ENCODE measurements at places on chromosomes 4 and X.
A peak's percentile ranks its signal among the peaks of the same experiment; 100 is the strongest.

DNA sequence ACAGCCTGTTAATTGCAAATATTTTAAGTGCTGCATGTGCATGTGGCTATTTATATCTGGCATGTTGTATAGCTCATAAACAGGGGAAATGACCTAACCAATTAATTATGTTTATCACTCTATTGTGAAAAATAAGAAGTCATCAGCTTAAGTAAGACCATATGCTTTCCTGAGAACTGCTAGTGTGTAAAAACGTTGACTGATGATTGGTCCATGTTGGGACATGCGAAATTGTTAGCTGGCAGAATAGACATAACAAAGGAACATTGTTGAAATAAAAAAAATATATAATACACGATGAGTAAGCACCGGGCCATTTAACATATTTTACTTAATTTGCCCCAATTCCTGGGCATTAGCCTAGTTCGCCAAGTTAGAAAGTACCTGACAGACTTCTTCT lies 207.5 kb downstream of the ANK2 start:
- DNase-seq = no peak

DNA sequence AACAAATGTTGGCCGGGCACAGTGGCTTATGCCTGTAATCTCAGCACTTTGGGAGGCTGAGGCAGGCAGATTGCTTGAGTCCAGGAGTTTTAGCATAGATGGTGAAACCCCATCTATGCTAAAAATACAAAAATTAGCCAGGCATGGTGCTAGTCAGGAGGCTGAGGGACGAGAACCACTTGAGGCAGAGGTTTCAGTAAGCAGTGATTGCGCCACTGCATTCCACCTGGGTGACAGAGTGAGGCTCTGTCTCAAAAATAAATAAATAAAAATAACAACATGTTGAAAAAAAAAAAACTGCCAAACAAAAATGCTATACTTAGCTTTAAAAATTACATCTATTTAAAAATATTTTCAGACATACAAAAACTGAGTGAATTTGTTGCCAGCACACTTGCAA lies 374.2 kb upstream of the SMIM31 start:
- DNase-seq = no peak

GRCh38 chr4:20044502-20044911 lies 207.2 kb upstream of the SLIT2 start:
- no peak for DNase-seq

GRCh38 chrX:116277351-116278225 lies 107.0 kb downstream of the AGTR2 start:
- no peak for DNase-seq

GRCh38 chr4:40183615-40184411 lies 13.0 kb upstream of the RHOH start:
- peak; percentile 36 for DNase-seq

DNA sequence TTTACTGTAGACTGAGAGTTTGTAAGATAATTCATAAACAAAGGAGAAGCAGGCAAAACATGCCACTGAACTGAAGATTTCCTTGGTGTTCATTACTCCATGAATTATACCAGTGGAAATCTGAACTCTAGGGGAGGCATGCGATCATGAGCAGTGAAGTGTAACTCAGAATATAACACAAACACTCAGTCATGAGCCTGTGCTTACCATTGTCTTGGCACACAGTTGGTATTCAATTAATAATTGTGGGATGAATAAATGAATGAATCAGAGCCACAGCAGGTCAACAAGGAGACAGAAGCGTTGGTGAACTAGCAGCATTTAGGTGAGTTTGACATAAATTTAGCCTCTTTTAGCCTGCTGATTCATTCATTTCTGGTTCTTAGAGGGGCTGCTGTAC lies 263.5 kb upstream of the DKK2 start:
- DNase-seq = no peak

GRCh38 chr4:67030636-67031035 lies 514.7 kb downstream of the CENPC start:
- DNase-seq = no peak

GRCh38 chr4:72118017-72118416 lies 86.2 kb downstream of the NPFFR2 start:
- DNase-seq = no peak

DNA sequence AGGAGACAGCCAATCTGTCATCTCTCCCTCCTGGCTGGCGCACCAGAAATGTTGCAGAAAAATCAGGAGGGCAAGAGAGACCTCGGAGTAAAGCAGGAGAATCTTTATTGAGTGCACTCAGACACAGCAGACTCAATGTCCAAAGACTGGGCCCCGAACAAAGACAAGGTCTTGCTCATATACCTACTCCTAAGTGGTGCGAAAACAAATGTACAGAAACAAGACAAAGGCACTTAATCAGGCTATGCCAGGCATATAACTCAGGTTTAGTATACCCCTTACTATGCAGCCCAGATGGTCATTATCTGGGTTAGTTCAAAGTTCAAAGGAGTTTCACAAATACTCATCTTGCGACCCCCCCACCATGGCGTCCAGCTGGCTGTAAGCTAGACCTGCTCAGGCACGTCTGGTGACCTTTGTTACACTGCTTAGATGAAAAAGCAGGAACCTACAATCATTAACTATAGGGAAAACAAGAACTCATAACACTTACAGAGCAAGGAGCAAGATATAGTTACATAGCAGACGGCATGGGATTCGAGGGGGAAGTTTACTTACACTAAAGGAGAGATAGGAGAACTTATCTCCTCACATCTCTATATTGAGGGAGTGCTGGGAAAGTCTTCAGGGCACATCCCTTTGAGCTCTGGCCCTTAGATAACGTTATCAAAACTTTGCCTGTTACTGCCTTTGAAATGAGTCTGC lies 27.5 kb downstream of the SULT1E1 start:
- no peak for DNase-seq

- no peak for DNase-seq
These were observed 57.9 kb downstream of the GPR101 start for GRCh38 chrX:136975684-136976470.

GRCh38 chrX:113551919-113552318 lies 711.3 kb upstream of the AMOT start:
- no peak for DNase-seq

GRCh38 chrX:40098264-40099054 lies 701 bp upstream of the BCOR start:
- DNase-seq = peak; percentile 38

DNA sequence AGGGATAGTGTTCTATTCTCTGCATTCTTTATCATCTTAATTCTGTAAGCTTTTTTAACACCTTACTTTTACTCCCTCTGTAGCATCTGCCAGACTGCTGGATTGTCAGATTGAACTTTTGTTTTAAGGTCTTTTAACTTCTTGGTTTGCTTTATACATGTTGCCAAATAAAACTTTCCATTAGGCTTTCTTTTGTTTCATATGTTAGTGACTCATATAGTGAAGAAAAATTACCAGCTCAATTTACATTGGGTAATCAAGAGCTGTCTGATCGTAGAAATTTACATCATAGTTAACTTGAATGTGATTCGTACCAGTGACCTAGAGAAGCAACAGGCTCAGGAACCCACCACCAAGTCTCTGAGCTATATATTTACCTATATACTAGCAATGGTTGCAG lies 28.5 kb upstream of the KLHL4 start:
- DNase-seq = no peak

DNA sequence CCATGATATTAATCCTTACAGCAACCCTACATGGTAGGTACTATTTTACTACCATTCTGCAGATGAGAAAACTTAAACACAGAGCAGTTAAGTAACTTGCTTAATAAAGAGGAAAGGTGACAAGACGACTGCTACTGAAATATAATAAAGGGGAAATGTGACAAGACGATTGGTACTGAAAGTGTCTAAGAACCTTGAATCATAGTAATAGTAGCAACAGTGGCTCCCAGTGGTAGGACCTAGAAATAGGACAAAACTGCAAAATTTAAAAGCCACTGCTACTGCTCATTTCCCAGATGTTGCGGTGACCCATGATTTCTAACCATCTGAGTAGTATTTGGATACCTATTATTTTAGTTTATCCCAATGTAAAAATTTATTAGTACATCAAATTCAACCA lies 89.5 kb downstream of the TASL start:
- DNase-seq = no peak

GRCh38 chr4:169311643-169312365 lies 41.0 kb upstream of the SH3RF1 start:
- DNase-seq = no peak

Measured in activated CD4-positive, alpha-beta T cell treated with anti-CD3 and anti-CD28 coated beads, Interleukin-2, amount 50 U/mL, for 48 hours (primary cell).